NCI-H1694 (cell line): ENCODE measurements at places on chromosomes 3 and 15.

GRCh38 chr3:39808467-39809180 is 785 bp upstream of the MYRIP start:
- DNase-seq: no peak

DNA sequence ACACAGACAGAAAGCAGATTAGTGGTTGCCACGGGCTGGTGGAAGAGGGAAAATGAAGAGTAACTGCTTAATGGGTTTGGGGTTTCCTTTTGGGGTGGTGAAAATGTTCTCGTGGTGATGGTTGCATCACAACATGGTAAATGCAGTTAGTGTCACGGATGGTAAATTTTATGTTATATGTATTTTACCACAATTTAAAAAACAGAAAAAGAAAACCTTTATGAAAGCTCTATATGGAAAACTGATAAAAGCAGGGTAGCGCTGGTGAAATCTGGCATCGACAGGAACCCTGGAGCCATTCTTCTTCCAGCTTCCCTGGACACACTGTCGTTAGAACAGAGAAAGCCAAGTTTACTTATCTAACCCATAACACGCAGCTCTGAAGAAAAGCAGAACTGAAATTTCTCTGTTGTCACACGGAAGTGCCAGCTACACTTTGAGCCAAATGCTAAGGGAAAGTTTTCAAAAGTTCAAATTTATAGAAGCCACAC is 287.7 kb upstream of the NR2F2 start:
- no peak for DNase-seq

GRCh38 chr15:64928626-64929220 is 17.0 kb downstream of the ANKDD1A start:
- DNase-seq: no peak

DNA sequence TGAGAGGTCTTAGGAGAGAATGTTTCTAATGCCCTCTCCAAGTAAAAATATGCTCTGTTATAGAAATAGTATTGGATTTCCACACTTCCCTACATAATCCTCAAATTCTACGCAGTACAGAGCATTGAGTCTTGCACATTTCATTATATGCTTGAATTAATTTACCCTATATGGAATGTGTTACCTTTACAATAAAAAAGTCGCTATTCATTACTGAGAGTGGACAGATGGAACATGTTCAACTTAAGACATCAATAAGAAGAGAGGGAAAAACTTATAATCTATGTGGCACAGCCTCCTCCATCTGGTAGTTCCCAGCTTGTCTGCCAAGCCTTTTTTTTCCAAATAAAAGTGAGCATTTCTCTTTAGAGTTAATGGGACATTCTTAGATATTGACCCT is 417.9 kb downstream of the MECOM start:
- DNase-seq: no peak

GRCh38 chr3:100413613-100414012 is 12.3 kb downstream of the LNP1 start:
- DNase-seq: no peak

GRCh38 chr15:43190178-43190577 is 5.0 kb downstream of the CCNDBP1 start:
- DNase-seq: no peak

DNA sequence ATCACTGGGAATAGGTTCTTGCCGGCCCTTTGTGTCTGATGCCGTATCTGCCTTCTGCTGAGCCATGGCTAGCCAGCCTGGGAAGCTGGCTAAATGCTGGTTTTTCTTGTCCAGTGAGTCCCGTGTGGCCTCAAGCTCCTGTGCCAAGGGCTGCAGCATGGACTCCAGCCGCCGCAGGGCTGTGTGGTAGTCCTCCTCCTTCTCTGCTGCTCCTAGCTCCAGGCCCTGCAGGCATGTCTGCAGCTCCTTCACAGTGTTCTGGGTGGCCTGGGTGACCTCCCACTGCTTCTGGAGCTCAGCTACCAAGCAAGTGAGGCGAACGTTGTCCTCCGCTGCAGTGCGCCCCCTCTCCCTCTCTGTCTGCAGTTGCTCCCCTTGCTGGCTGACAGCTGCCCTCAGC is 24.9 kb downstream of the CXCR6 start:
- no peak for DNase-seq

GRCh38 chr3:138326866-138327595 is 2.6 kb downstream of the NME9 start:
- DNase-seq: no peak

DNA sequence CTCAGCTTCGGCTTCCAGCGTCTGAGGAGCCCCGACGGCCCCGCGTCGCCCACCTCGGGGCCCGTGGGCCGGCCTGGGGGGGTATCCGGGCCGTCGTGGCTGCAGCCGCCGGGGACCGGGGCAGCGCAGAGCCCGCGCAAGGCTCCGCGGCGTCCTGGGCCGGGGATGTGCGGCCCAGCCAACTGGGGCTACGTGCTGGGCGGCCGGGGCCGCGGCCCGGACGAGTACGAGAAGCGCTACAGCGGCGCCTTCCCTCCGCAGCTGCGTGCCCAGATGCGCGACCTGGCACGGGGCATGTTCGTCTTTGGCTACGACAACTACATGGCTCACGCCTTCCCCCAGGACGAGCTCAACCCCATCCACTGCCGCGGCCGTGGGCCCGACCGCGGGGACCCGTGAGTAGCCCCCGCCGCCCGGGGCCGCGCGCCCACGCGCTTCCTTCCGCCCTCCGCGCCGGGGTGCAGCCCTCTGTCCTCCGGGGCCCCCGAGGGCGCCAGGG is 462 bp downstream of the EDEM1 start:
- no peak for DNase-seq

- no peak for DNase-seq
Measured at GRCh38 chr3:72309661-72310418, 524.9 kb upstream of the PROK2 start.

GRCh38 chr3:160564258-160564911 is 986 bp downstream of the KPNA4 start:
- no peak for DNase-seq

DNA sequence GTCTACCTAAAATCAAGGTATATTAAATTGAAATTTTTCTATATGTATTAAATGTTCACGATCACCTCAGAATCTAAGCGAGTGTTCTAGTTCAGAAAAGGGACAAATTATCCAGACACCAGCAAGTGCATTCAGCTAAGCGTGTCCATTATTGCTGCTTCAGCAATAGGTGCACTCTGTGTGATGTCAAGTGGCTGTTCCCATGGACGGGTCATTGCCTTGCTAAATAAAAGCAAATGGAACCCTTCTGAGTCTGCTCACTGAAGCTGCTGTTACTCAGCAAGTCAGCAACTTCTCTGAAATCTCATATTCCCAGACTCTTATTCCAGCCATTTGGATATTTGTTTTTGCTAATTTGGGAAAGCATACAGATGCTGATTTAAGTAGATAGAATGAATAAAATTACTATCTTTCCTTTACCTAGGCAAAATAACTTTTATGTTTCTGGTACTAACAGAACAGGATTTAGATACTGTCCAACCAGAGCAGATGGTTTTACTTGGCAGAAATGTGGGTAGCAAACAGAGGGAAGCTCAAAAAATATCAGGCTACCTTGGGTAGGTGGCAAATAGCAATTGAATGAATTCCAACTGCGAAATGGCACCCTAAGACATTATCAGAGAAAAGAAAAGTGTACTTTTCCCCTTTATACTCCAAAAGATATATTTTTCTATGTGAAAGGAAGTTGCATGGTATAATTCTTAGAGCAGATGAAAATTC is 407.0 kb downstream of the GAP43 start:
- no peak for DNase-seq

GRCh38 chr3:188683032-188683521 is 488.7 kb upstream of the TPRG1 start:
- DNase-seq: no peak

GRCh38 chr15:75622505-75622904 is 3.0 kb downstream of the SNUPN start:
- DNase-seq: no peak

DNA sequence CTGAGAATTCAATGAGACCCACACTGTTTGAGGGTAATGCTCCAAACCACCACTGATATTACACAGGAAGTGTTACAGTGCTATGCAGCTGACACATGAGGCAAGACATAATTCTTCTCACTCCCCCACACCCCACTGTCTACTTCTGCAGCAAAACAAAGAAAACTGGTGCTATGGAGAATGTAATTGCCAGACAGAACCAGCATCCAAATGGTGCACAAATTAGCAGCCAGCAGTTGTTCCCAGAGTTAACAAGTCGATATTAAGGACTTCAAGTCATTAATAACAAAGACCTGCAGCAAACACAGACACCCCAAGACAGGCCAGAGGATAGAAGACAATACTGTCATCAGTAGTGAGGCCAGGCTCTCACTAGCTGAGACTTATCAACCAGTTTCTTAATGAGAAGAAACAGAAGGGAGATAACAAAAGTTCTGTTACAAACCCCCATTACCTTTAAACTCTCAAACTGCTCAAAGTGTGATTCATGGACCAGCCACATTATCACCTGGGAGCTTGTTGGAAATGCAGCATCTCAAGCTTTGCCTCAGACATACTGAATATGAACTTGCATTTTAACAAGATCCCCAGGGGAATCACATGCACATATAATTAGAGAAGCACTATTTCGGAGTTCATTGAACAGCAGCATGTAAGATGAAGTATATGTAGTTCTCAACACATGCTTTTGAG is 58.7 kb upstream of the FNDC3B start:
- DNase-seq: no peak

DNA sequence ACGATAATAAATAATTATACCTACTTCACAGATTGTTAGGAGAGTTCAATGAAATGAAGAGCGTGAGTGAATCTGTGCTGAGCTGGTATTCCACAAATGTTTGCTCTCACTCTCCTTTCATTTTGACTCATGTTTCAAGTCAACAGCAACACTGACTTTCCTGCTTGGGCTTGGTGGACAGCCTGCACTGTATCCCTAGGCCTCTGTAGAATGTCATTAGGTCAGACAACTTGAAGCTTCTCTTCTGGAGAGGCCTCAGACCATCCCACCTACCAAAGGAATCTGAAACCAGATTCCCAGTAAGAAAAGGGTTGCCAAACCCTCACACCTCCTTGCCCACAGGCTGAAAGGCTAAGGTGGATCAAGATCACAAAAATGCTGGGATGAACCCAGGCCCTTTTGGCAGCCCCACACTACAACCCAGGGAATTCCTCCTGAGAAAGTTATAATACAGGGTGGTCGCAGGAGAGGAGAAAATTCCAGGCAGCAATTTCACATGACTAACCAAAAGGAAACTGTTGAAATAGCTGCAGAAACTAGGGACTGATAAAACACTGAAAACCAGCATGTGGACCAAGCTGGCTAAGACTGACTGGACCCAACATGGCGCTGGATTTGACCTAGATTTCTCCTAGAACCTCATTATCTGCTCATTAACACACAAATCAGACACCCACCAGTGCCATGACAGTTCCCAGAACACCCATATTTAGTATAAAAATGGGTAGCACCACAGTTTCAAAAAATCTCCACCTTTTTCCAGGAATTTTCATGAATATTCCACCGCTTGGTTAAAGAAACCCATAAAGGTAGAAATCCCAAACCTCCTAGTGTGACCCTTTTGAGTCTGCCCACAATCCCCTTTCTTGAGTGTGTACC is 57.0 kb upstream of the ZNF148 start:
- no peak for DNase-seq

DNA sequence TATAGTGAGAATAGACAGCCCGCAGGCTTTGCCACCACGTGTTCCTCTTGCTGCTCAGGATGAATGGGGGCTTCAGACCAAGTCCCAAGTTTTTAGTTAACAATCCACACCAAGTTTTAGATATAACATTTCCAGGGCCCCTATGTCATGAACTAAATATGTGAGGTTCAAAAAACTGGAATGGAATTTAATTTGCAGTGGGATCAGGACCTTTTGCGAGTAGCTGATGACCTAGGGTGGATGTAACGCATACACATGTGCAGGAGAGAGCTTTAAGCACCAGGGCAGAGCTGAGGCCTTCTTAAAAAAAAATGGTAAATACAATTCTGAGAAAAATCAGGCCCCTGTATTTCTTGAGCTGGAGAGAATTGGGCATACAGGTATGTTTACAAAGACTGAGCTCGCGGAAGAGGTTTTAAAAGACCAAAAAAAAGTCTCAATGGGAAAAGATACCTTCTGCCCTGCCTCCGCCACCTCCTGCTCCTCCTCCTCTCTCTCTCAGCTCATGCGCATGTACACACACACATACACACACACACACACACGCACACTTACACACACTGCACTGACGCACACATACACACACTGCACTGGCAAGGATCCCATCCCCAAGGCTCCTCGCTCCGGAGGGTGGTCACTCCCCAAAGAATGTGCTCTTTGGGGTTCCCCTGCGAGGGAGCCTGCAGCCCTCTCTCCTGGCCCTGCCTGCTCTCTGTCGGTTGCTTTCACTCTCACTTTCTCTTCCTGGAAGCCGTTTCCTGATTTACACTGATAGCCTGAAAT is 48.2 kb upstream of the IGF1R start:
- DNase-seq: no peak

DNA sequence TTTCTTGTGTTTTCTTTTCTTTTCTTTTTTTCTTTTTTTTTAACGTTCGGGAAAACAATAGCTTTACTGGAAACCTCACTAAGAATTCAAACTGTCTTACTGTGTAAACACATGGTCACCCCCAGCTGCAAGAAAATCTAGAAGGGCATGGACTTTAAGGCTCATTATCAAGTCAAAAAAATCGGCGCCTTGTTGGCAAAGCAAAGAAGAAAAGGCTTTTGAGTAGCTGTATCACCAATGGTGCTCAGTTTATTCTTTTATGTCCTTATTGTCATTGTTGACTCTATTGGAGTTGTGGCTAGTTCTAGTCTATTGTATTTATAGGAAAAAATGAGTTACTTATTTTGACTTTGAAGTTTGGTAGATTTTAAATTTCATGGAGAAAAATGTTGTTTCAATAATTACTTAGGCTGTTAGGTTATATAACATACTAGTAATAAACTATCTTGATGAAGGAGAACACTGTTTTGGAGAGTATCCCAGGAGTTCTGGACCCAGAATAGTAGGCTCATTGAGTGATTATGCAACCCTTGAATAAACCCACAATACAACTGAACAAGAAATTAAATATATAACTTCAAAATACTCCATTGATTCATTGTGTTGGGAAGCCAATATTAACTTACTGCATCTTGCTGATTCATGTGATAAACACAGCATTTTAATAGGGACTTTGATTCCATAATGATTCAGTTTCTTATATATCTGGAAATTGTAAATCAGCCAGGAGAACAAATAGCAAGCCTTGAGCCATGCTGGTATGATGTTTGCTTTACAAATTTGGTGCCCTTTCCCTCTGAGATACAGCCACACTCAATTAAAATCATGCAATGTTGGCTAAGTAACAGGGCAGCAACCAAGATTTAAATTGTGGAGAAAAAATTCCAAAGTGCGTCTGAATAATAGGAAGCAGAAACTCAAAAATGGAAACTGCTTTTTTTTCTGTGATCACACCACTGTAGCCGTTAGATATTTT is 27.8 kb upstream of the GOLIM4 start:
- no peak for DNase-seq
